ENCODE measurements at places on chromosomes 1 and 21. TPM values are rescaled to one million over a fixed set of nuclear protein-coding genes. Genes with fewer than 3 reads are reported as not detected.

MAEL gene
- total RNA-seq: not detected

PTAFR gene
- 0.15 TPM for total RNA-seq

RIPPLY3 gene
- not detected for total RNA-seq

RHEX gene
- not detected for total RNA-seq

ERICH3 gene
- not detected for total RNA-seq
